ENCODE measurements at places on chromosomes 6 and 20.

GRCh38 chr6:3881711-3882421 lies 32.7 kb downstream of the FAM50B start:
- no peak for DNase-seq

- DNase-seq, result no peak
Measured at GRCh38 chr6:34834789-34835518, 43.1 kb downstream of the BLTP3A start.

DNA sequence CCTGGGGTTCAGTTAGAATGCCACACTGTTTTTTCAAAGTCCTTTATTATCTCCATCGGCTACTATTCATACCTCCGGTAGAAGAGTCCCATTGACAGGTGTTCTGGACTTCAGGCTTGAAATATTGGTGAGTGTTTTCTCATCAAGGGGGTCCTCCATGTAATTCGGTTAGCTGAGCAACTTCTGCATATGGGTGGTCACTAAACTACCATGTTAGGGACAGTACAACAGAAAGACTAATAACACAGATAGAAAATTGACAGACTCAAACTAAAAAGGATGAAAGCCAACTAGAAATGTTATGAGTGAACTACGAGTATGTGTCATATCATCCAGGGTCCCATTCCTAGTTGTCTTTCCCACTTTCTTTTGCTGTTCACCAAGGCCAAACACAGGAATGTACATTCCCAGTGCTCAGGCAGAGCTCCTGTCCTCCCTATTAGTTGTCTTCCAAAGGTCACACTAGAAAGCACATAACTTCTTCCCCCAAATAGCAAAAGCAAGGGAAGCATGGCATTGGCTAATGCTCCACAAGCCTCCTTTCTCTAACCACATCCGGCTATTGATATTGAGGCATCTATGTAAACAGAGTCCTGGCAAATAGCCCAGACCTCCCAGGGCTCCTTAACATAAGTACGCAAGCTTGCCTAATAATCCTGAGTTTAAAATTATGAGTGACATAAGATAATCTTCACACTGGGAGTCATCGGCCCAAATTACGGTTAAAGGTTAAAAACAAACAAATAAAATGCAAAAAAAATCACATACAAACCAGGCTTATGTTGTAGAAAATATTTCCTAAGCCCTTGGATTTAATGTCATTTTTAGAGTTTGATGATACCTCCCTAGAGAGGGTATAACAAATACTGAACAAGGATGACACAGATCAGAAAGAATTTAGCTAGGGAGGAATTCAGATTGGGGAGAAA lies 13.2 kb downstream of the CCN2 start:
- peak; percentile 78 for DNase-seq

DNA sequence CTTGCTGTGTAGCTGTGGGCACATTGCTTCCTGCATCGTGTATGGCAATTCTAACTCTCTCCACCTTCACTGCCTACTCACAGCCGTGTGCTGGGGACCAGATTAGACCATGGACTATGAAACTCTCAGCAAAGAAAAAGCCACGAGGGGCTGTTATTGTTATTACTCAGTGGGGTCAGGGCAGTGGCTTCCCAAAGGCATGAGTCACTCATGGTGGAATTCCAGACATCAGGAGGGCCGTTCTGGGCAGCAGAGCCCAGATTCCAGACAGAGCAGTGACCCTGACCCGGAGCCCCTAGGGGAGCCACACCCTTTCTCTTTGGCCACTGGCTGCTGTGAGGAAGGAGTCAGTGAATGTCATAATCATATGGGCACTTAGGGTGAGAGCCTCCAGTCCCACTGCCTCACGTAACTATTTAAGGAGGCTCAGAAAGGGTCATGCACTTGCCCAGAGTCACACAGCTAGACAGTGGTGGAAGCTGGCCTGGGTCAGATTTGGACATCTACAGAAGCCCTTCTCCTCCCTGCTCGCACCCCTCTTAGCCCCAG lies 22.2 kb upstream of the CCN5 start:
- DNase-seq, result peak; percentile 93

GRCh38 chr6:38775870-38776269 lies 60.8 kb downstream of the DNAH8 start:
- no peak for DNase-seq

- DNase-seq, result no peak
Measured at GRCh38 chr20:60092729-60093128, 134.5 kb downstream of the CDH26 start.

DNA sequence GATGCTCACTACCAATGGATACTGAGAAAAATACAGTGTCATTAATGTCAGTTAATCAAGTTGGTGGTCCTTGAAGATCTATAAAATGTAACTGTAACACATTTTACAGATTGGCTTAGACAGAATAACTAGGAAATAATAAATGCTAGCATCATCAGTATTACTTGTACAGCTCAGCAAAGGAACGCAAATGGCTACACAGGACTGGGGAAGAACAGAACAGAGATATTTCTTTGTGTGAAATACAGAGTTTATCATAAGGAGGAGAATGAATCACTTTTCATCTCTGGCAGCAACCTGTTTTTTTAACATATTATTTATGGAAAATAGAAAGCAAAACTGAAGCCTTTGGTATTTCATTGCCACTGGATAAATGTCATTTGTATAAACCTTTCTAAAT lies 8.2 kb upstream of the QKI start:
- no peak for DNase-seq

Data from fibroblast of the conjunctiva (primary cell).